ENCODE measurements at places on chromosomes 12 and 14.

DNA sequence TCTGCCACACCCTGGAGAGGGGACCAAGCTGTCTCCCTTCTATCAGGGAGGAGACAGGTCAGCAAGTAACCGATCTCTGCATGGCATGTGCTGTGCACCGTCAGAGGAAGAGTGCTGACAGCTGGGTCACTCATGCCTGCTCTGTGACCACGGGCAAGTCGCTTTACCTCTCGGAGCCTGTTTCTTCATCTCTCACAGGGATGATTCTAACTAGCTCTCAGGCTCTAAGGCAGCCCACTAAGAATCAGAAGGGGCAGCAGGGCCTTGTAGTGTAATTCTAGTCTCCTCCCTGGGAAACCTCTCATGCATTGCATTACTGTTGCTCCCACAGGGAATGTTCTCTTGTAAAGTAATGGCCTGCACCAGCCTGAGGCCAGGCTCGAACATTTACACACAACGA lies 11.9 kb downstream of the CD9 start:
- DNase-seq = no peak

- no peak for DNase-seq
Observed at GRCh38 chr14:99928963-99929362, 135.8 kb downstream of the EML1 start.

GRCh38 chr12:130335517-130336392 lies 1.9 kb upstream of the PIWIL1 start:
- DNase-seq = peak; percentile 42

GRCh38 chr14:75010472-75011093 lies 7.9 kb downstream of the EIF2B2 start:
- DNase-seq = no peak

GRCh38 chr12:49619286-49619685 lies 4.1 kb upstream of the PRPF40B start:
- no peak for DNase-seq

GRCh38 chr14:101477648-101478047 lies 83.6 kb upstream of the DIO3 start:
- DNase-seq = no peak

DNA sequence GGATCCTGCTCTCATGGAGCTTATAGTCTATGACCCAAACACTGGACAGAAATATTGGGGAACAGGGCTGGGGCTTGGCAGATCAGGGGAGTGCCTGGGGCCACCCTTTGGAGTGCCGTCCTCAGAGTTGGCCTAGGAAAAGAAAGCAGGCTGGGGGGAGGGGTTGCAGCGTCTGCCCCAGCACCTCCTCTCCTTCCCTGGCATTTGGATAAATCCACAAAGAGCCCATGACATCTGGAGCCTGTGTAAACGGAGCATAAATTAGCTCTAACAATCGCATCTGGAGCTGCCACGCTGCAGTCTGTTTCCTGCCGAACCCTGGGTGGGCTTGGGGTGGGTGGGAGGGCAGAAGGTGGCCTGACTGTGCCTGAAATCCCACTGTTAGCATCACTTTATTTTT lies 63.8 kb downstream of the MVK start:
- DNase-seq = no peak

GRCh38 chr12:11133162-11133561 lies 1.3 kb downstream of the TAS2R30 start:
- DNase-seq = no peak

GRCh38 chr12:119660076-119660475 lies 7.9 kb upstream of the PRKAB1 start:
- no peak for DNase-seq

DNA sequence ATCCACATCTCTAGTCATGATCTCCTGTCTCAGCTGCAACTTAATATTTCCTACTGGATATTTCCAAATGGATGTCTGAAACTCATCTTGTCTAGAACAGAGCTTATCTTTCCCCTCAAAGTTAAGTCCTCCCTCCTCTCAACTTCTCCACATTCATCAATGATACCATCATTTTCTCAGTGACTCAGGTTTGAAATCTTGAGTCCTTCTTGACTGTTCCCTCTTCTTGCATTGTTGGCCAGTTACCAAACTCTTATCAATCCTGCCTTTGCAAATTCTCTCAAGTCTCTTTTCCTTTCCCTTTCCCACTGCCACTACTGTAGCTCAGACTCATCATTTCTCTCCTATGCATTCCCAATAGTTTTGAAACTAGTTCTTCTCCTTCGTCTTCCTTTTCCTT lies 14.3 kb upstream of the CHURC1 start:
- DNase-seq = no peak

DNA sequence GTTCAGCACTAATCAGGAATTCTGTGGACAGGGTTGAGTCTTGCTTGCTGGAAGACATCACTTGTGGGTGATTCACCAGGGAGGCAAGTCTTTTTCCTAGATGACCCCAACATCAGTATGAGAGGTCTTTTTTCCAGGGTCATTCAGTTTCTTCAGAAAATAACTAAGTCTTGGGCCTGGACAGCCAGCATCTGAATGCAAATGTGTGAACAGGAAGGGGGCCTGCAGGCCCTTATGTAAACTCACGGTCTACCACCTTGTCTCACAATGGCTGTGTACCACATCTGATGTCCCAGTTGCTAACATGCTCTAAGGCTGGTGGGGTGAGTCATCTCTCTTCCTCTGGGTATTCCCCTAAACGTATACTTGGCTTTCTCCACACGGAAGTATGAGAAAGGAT lies 79.2 kb downstream of the HECTD4 start:
- no peak for DNase-seq

DNA sequence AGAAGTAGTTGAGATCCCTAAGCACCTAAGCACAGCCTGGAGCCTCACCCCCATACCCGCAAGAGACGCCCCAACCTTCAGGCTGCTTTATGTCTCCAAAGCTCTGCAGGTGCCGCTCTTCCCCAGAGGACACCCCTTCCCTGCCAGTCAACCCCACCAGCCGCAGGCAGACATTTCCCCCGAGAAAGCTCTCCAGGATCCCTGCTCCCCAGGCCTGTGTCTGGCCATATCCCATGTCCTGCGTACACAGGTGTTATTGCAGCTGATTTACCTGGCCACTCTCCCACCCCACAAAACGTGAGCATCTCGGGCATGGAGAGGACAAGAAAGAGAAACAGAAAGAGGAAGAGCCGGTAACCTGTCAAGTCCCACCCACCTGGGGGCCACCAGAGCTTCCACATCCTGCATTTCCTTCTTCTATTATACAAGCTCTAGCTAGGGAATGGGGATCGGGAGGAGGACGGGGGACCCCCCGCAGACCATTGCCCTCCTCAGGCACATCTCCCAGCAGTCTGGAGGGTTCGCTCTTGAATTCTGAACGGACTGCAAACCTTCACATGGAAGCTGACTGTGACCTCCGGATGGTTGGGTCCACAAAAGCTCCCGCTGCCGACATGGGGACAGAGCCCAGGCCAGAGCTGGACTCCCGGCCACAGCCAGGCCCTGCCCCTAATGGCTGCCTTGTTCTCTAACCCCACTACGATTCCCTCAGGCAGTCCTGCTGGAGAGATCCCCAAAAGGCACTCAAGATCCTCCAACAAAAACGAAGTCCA lies 17.6 kb downstream of the CCDC88C start:
- no peak for DNase-seq

DNA sequence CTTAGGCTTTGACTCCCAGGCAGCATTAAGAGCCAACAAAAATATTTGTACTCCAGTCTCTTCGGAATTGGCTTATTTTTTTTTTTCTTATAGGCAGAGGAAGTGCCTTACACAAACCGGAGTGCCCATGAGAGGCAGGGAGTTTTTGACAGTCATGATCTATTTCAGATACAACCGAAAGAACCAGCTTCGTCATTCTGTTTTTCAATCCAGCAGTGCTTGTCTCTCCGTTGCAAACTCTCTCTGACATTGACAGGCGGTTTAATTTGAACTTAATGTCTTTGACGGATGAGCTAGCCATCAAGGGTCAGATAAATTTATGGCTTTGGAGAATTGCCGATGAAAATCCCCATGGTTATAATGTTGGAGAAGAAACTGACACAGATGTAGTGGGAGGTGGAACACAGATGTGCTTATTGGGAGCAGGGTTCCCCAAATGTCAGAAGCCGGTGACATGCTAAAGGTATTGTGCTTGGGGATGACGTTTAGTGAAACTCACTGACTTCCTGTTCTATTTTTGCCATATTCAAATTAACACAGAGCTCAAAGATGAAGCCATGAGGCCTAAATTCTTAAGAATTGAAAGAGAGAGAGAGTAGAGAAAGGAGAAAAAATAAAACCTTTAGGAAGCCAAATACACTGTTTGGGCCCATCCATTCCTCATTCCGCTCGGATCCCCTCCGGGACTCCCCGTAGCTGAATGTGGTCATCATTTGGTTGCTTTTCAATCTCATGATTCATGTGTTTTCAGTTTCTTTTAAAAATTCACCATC lies 59.7 kb downstream of the PLXNC1 start:
- no peak for DNase-seq

- DNase-seq = no peak
Observed at GRCh38 chr12:1173781-1174617, 183.0 kb downstream of the ERC1 start.

GRCh38 chr12:106269150-106269771 lies 21.4 kb upstream of the CKAP4 start:
- no peak for DNase-seq

- no peak for DNase-seq
Observed at GRCh38 chr14:23103581-23103980, 1.2 kb downstream of the CIROP start.

- no peak for DNase-seq
Observed at GRCh38 chr14:101595887-101596721, 34.8 kb downstream of the DIO3 start.

DNA sequence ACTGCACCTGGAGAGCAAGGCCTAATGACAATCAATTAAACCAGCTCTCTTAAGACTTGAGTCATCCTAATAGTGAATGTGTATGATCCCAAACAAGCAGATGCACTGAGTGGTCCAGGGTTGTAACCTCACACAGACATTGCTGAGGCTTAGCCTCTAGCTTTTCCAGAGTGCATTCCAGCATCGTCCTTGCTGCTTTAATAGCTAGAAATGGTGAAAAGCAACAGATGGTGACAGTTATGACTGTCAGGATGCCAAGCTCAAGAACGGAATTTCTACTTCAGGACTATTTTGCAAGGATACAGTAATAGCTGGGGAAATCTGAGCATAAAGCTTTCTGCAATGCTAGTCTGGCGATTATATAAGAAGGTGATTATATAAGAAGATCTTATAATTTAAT lies 34.6 kb downstream of the PTPRR start:
- no peak for DNase-seq

All from NCI-H2029 (cell line).